ENCODE measurements at places on chromosomes 16 and 17.
A peak's percentile ranks its signal among the peaks of the same experiment; 100 is the strongest.

GRCh38 chr16:49498264-49498663 is 124.7 kb downstream of the C16orf78 start:
- no peak for DNase-seq

DNA sequence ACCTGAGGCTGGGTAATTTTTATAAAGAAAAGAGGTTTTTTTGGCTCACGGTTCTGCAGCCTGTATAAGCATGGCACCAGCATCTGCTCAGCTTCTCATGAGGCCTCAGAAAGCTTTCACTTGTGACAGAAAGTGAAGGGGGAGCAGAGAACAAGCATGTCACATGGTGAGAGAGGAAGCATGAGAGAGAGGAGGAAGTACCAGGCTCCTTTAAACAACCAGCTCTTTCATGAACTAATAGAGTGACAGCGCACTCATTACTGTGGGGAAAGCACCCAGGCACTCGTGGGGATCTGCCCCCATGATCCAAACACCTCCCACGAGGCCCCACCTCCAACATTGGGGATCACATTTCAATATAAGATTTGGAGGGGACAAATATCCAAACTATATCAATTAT is 86.8 kb downstream of the USP32 start:
- DNase-seq: no peak

- no peak for DNase-seq
Observed at GRCh38 chr16:86251682-86252081, 258.6 kb upstream of the FOXF1 start.

DNA sequence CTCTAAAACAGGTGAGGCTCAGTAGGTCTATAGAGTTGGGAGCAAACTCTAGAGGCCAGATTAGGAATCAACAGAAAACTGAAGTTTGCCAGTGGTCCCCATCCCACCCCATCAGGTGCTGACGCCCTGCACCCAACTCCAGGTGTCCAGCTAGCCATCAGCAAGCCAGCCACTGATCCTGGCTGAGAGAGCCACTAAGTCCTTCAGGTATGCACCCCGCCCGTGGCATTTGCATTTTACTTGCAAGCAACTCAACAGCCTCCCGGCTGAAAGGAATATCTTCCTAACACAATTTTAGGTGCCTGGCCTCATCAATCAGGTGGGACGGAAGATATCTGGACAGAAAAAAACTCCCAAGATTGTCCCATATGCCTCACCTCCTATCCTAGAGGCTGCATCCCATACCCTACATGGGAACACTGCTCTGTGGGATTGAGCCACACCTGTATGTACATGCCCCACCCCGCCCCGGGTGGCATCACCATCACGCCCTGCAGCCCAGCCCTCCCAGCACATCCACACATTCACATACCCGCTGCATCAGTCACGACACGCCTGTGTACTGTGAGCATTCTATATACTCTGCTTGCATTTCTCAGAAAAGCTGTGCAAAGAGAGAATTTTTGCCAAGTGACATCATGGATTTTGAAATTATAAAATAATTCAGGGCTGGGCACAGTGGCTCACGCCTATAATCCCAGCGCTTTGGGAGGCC is 8.3 kb downstream of the OTOP3 start:
- DNase-seq: no peak

GRCh38 chr16:60414613-60415012 is 1621.6 kb downstream of the CDH8 start:
- no peak for DNase-seq

- DNase-seq: no peak
Observed at GRCh38 chr17:72011561-72011960, 109.3 kb upstream of the SOX9 start.

DNA sequence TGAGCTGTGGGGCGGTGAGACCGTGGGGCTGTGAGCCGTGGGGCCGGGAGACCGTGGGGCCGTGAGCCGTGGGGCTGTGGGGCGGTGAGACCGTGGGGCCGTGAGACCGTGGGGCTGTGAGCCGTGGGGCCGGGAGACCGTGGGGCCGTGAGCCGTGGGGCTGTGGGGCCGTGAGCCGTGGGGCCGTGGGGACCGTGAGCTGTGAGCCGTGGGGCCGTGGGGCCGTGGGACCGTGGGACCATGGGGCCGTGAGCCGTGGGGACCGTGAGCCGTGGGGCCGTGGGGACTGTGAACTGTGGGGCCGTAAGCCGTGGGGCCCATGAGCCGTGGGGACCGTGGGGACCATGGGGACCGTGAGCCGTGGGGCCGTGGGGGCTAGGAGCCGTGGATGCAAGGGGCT is 24.6 kb upstream of the PVALEF start:
- DNase-seq: no peak

DNA sequence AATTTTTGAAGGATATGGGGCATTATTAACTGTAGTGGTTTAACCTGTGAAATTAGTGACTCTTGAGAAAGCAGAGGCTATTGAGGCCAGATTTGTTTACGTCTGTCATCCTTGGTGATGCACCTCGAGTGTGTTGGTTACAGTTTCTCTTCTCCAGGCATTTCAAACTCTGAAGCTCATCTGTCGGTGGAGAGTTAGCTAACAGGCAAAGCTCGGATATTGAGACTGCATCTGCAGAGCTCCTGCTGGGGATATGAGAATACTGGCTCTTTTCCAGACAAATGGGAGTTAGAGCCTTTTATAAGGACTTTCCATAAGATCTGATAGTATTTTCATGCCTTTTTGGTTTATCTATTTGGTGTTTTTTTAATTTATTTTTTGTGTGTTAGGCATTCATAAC is 6.7 kb downstream of the CLEC16A start:
- no peak for DNase-seq

GRCh38 chr16:79213214-79213613 is 387.3 kb downstream of the MAF start:
- DNase-seq: no peak

DNA sequence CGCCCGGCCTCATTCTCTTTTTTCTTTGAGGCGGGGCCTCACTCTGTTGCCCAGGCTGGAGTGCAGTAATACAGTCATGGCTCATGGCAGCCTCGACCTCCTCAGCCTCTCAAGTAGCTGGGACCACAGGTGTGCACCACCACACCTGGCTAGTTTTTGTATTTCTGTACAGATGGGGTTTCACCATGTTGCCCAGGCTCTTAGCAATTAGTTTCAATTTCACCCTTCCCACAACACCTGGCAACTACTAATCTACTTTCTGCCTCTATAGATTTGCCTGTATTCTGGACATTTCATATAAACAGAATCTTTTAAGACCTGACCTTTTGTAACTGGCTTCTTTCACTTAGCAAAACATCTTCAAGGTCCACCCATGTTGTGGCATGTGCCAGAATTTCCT is 8.0 kb upstream of the NT5M start:
- no peak for DNase-seq

DNA sequence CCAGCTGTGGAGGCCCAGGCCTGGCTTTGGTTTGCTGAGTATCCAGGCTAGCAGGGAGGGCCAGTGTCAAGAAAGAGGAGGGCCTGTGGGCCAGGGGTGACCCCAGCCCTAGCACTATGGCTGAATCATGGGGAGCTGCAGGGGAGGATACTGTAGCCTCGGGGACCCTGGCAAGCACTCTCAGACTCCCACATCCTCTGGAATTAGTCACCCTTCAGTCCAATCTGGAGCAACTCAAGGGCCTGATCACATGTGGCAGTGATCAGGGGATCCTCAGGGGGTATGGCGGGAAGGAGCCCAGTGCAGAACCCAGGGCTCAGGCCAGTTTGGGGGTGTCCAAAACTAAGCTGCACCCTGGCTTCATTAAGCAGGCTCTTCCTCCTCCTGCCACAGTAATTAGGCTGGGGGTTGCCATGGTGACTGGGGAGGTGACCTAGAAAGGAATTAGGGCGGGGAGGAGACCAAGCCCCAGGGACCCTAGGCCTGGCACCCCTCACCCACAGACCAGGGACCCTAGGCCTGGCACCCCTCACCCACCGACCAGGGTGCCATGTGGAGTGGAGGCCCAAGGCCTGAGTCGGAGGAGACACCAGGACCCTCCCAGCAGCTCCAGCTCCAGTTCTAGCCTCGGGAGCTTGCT is 5.8 kb downstream of the NLGN2 start:
- DNase-seq: no peak

DNA sequence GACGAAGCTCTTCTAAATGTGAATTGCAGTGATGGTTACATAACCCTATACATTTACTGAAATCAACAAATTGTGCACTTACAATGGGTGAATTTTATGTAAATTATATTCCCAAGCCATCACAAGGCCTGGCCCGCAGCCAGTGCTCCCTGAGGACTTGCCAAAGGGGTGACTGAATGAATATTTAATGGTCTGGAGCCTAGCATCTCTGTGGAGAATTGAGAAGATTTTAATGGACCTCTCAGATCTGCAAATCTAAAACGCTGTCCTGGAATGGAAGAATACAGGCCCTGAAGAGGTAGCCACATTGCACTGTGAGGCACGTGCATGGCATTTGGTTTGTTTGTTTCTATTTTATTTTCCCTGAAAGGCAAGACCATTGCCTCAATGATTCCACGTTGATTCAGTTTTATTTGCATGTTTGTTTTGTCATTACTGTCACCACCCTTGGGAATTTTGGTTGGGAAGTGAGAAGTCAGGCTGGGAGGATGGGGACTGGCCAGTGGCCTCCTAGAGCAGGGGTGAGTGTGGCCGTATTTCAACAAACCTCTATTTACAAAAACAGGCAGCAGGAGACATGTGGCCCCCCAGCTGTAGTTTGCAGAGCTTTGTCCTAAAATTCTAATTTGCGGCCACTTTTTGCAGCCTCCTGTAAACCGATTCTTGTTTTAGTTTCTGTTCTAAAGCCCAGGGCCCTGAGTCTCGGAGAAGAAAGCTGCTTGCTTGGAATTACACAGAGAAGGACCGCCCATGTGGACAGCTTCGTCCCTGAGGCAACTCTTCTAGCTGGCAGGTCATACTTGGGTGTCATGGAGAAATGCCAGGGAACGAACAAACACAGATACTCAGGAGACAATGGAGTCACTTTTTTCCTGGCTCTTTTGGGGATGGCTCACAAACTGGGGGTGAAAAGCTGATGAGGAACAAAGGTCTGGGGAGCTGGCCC is 40.5 kb upstream of the GCSH start:
- no peak for DNase-seq

GRCh38 chr17:77618173-77618572 is 340.3 kb upstream of the TNRC6C start:
- no peak for DNase-seq

GRCh38 chr17:50329716-50330115 is 16.2 kb upstream of the XYLT2 start:
- DNase-seq: no peak

DNA sequence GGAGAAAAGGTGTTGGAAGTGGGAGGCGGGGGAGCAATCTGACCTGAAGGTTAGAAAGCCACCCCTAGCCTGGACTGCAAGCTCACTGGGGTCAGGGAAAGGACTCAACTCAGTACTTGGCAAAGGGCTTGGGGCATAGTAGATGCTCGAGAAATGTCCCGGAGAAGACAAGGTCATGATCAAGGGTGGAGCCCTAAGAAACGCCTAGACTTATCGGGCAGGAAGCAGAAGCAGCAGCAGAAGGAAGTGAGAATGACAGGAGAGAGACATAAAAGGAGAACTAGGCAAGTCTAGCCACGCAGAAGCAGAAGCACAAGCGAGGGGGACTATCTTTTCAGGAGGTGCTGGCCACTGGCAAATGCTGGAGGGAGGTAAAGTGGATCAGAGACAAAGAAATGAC is 10.2 kb downstream of the COTL1 start:
- no peak for DNase-seq

DNA sequence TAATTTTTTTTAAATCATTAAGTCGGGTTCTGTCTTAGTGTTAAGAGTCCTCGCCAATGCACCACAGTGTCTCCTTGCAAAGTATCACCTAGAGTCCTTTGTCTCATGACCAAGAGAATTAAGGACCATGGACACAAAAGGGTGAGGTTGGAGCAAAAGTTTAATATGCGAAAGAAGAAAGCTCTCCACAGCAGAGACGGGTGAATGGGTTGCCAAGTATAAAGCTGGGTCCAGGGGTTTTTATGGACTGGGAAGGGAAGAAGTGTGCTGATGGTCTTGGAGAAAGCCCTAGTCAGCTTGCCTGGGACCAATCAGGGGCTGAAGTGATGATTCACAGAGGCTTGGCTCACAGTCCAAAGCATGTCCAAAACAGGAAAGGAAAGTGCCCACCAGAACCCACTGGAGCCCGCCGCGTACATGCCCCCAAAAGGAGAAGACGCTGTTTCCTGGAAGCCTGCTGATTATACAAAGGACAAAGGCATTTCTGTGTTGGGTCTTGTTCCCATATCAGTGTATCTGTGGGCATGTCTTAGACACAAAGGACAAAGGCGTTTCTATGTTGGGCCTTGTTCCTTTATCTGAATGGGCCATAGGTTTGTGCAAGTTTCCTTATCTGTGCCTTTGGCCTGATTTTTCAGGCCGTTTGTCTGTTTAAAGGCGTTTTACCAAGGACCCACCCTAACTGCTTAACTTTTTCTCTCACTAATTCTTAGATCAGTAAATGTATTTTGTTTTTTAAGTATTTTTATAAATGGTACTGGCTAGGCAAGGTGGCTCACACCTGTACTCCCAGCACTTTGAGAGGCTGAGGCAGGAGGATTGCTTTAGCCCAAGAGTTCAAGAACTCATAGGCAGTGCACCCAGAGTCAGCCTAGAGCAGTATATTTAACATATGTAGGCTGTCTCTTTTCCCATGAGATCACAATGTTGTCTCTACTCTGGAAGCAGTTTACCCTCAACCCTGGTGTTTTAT is 28.7 kb upstream of the ATF7IP2 start:
- DNase-seq: no peak

GRCh38 chr17:50563092-50563511 is 2.6 kb downstream of the CACNA1G start:
- DNase-seq: no peak

DNA sequence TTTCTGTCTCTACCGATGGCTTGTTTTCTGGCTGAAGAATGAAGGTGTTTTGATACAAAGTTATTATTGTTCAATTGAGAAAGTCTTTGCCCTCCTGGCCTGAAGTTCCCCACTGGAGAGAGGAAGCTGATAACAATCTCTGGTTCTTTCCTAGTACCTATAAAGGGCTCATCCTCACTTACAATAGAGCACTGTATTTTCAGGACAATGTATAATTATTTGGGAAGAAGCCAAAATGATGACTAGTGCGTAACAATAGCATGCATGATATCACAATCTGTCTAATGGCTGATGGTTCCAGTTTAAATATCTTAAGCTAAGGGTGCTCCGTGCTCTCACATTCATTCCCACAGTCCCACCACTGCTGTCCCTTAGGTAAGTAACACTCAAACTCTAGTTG is 230.7 kb downstream of the IRX3 start:
- no peak for DNase-seq

DNA sequence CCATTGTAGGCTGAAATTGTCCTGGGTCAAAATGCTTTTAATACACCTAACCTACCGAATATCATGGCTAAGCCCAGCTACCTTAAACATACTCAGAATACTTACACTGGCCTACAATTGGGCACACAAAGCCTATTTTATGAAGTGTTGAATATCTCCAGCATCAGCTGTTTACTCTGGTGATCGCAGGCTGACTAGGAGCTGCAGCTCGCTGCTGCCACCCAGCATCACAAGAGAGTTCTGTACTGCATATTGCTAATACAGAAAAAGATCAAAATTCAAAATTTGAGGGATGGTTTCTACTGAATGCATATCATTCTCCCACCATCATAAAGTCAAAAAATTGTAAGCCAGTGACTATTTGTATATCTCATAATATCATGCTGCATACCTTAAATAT is 55.3 kb downstream of the ULK2 start:
- peak; percentile 10 for DNase-seq

Data from NCI-H1105 (cell line).